Glomerular endothelial cell (primary cell): ENCODE measurements at places on chromosomes 3 and 15.

- no peak for DNase-seq
Measured at GRCh38 chr15:57704441-57704840, 2.1 kb upstream of the POLR2M start.

- no peak for DNase-seq
Measured at GRCh38 chr15:84050076-84050475, 185.5 kb upstream of the GOLGA6L4 start.

- DNase-seq = no peak
Measured at GRCh38 chr3:129461461-129462146, 21.6 kb downstream of the IFT122 start.

DNA sequence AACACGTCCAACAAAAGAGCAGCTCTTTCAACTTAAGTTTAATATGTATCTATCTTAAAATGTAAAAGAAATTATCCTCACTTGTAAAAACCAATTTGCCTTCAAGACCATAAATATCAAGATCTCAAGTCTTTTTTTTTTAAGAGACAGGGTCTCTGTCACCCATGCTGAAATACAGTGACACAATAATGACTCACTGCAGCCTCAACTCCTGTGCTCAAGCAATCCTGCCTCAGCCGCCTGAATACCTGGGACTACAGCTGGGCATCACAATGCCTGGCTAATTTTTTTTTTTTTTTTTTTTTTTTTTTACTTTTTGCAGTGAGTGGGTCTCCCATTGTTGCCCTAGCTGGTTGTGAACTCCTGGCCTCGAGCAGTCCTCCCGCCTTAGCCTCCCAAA, 26.0 kb downstream of the ACAP2 start:
- no peak for DNase-seq

GRCh38 chr3:10964537-10965167, 27.9 kb upstream of the SLC6A1 start:
- no peak for DNase-seq

- no peak for DNase-seq
Measured at GRCh38 chr3:71135373-71136088, 448.0 kb downstream of the FOXP1 start.

GRCh38 chr3:1783995-1784394, 314.7 kb upstream of the CNTN4 start:
- no peak for DNase-seq

DNA sequence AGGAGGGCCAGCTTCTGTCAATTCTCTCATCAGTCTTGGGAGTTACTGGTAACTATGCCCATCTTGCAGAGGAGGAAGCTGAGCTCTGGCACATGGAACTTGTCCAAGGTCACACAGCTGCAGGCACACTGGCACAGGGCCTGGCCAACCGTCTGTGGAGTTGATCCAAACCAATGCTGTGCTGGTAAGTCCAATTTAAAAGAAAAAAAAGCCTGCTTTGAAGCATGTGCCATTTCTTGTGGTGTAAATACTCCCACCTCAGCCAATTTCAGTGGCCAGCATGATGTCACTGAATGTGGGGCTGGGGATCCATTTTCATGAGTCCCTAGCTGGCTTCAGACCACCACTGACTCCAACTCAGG, 83.4 kb downstream of the CHSY1 start:
- no peak for DNase-seq

GRCh38 chr15:91866371-91866905, 12.9 kb downstream of the SLCO3A1 start:
- DNase-seq = no peak

- DNase-seq = no peak
Measured at GRCh38 chr3:24196526-24196925, 251.4 kb downstream of the NR1D2 start.
